Stimulated activated CD4-positive, alpha-beta T cell treated with anti-CD3 and anti-CD28 coated beads, Interleukin-4, amount 100 ng/mL, for 48 hours (primary cell): ENCODE measurements at places on chromosomes 7 and 10.

DNA sequence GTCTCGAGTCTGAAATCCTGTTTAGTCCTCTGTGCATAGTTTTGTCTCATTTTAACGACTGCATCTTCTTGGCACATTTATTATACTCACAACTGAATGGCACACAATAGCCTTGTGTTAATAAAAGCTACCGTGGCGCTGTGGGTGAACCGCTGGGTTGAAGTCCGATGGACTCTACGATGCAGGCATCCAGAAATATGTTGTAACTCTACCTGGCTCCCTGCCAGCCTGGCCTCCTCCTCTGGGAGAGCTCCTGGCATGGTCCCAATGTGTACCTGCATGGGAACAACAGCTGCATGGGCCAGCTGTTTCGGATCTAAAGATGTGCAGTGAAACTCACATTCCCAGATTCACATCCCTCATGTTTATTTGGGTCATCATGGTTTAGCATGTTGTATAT, 3.7 kb upstream of the DPYSL4 start:
- DNase-seq = no peak

DNA sequence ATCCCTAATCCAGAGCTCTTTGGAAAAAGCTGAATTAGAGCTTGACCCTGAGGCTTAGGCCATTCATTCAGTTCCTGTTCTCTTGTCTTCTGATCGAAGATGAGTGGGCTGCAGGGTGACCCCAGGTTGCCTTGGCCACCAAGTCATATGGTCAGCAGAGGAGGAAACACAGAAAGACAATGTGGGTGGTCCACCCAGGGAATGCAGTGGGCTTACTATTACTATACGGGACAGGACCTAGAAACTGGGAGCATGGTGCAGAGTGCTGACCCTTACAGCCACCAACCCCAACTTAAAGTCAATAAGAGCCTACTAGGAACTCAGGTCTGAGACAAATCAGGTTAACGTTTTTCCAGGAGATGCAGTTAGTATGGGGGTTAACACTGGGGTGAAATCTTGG, 200.5 kb downstream of the HERPUD2 start:
- DNase-seq = no peak

DNA sequence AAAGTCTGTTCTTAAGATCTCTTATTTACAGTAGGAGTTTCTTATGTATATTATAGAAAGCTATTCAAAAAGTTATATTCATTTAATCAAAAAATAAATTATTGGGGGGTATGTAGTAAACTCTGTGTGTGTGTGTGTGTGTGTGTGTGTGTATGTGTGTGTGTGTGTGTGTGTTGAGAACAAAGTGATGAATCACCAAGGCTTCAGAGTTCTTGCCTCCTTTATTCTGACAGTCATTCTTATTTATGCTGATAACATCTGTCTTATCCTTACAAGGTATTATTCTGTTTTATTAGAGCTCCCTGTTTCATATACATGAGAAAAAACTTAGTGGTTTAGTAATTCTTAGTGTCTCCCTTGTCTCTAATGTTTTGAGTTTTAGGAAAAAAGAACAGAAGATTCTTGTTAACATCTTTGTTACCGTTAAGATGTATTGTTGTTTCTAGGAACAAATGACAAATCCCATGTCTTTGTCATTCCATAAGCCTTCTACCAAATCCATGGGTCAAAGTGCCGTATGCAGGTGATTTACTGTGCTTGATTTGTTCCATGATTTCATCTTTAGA, 424.0 kb downstream of the EXOC4 start:
- no peak for DNase-seq

- no peak for DNase-seq
Measured at GRCh38 chr7:104328970-104329825, 795 bp downstream of the LHFPL3 start.

- DNase-seq = no peak
Measured at GRCh38 chr10:68135922-68136792, 26.9 kb downstream of the MYPN start.

DNA sequence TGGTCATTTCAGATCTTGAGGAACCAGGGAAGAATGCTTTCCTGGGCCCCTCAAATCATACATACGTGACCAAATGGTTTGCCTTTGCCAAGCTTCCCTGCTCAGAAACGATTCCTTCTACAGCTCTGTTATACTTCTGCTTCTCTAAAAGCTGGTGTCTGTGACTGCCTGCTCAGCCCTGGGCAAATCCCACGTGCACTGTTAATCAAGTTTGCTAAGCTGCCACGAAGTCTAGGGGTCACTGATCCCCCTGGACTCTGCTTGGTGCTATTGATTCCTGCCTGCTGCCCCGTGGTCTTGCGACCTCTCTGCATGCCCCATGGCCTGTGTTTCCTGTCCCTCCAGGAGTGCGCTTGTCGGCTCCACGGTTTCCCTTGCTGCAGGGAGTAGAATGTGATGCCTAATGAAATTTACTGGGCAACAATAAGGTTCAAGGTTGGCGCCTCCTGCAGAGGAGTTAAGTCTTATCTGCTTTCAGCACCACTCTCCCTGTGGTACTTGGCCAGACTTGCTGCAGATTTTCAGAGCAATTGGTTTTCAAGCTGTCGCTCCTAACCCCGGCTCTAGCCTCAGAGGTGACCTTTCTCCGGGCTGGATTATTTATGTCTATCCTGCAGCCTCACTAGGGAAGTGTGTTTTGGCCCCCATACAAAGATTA, 201.6 kb upstream of the FZD8 start:
- DNase-seq = no peak

- DNase-seq = no peak
Measured at GRCh38 chr7:86243171-86243570, 400.5 kb upstream of the GRM3 start.

GRCh38 chr10:12707461-12708185, 293.9 kb downstream of the CCDC3 start:
- DNase-seq = no peak

- no peak for DNase-seq
Measured at GRCh38 chr7:117962366-117962994, 89.2 kb upstream of the CTTNBP2 start.

GRCh38 chr7:139702313-139702731, 75.5 kb downstream of the HIPK2 start:
- DNase-seq = no peak

- DNase-seq = no peak
Measured at GRCh38 chr10:10294184-10294880, 723.3 kb upstream of the CELF2 start.

DNA sequence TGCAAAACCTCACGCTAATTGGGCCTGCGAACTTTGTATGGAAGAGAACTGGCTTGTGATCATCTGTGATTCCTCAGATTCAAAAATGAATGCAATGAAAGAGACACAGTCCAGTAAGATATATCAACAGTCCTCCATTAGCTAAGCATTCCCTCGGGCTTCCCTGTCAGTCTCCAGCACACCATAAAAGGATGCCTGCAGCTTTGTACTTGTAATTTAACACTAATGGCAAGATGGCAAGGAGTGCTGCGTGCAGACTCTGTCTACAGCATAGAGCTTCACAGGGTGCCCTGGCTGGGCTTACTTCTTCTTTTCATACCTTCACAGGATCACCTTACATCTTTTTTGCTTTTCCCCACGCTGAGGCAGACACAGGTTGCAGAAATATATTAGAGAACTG, 200.0 kb downstream of the GFRA1 start:
- DNase-seq = no peak

- DNase-seq = no peak
Measured at GRCh38 chr7:18400726-18401125, 94.8 kb upstream of the HDAC9 start.

DNA sequence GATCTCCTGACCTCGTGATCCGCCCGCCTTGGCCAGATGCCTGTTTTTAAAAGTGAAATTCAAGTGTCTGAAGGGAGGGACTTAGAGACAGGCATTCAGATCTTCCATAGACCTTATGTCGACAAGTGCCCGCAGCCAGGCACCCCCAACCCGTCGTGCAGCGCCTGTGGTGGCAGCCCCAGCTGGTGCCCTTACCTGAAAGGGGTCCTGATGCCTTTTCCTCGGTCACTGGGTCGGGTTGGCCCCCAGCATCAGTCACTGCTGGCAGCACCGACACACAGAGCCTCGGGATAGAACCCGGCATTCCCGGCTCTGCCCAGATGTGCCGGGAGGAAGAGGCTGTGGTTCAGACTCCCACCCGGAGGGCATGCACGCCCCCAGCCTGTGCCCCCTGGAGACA, 23.3 kb downstream of the LRRC27 start:
- DNase-seq = no peak

GRCh38 chr10:59177031-59177797, 771 bp downstream of the PHYHIPL start:
- peak; percentile 0 for DNase-seq

GRCh38 chr10:69906425-69906824, 104.7 kb downstream of the COL13A1 start:
- no peak for DNase-seq

DNA sequence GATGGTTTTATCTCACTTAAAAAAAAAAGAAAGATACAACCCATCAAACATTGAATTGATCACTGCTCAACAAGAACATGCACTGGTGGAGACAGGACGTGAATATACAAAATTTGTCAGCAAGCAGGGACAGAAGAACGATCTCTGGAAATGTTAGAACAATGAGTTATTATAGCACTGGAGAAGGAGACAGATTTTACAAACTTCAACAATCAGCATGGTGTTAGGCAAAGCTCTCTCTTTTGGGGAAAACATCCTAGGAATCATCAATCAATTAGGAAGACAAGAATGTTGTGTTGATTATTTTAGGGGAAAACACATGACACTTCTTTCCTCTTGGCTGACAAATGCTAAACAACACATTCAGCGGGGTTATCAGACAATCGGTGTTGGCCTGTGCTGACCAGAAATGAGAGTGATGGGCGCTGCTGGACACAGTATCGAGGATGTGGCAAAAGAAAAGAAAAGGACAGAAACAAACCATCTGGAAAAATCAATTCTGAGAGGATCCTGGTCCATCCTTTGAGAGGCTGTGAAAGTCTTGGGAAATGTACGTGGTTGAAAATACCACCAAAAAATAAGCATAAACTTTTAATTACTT, 103.9 kb downstream of the RAPGEF5 start:
- no peak for DNase-seq

GRCh38 chr7:93551063-93551895, 23.2 kb downstream of the CALCR start:
- no peak for DNase-seq

DNA sequence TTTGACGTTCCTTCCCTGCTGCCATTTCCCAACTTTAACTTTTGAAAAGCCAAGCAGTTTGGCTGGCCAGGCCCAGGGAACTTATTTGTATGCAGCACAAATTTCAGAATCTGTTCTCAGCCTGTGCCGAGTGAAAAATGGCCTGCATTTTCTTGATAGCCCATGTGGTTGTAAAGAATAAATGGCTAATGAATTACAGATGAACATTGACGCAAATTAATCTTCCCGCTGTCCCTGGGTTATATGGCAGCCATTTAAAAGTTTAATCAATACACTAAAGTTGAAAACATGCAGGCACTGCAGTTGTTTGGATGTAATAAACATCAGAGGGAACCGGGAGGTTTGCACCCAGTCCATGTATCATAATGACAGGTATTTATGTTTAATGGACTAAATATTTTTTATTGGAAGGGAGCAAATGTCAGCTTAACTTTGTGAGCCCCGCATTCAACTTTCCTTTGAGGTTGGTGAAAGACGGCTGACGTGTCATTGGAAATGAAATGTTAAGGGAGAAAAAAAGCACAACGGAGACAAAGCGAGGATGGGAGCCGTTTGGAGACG, 1092.4 kb downstream of the LRMDA start:
- DNase-seq = no peak

DNA sequence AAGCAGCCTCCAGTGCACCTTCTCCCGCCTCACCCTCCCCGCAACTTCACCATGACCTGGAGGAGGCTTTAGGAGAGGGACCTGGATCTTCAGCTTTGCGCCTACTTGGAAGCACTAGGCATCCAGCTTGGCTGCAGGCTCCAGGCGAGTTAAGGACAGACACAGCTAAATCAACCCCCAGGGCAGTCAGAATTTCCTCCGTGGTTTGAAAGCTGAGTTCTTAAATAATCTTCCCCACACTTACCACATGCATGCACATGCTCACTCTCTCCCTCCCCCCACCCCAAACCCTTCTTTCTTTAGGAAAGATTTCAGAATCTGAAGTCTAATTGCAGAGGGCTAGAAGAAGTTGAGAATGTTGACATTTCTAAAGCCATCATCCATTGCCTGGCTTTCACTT, 36.7 kb upstream of the LRRC4 start:
- DNase-seq = no peak

DNA sequence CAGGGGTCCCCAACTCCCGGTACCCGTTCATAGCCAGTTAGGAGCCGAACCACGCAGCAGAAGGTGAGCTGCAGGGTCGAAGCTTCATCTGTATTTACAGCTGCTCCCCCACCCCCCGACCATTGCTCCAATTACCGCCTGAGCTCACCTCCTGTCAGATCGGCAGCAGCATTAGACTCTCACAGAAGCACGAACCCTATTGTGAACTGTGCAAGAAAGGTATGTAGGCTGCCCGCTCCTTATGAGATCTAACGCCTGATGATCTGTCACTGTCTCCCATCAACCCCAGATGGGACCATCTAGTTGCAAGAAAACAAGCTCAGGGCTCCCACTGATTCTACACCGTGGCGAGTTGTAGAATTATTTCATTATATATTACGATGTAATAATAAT, 14.6 kb upstream of the AZGP1 start:
- DNase-seq = no peak

GRCh38 chr10:100723180-100723579, 22.2 kb upstream of the PAX2 start:
- no peak for DNase-seq

DNA sequence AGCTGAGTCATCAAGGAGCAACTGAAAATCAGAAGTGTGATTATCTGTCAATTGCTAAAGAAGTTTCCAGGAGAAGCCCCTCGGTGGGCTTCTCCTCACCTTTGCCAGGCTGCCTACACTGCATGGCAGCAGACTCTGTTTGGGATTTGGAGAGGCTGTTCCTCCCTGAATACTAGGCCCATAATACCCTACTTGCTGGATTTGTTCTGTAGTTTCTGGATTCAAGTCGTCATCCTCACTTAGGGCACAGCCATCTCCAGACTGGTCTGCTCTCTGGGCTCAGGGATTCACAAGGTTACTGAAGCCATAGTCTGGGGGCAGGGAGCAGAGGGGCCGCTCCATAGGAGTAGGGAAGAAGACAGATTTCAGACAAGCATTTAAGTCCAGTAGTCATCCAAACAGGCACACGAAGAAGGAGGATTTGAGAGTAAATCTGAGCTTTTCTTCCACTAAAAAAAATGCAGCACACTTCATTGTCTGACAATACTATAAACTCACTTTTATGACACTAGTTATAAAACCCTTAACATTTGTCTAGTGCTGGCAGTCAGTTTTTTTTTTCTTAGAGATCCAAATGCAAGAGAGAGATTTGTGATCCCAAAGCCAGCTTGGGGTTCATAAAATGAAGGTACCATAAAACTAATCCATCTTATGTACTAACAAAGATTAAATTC, 723.3 kb downstream of the GRID1 start:
- DNase-seq = no peak
